Dorsolateral prefrontal cortex (tissue), 122 donors: ENCODE measurements at places on chromosomes 13 and 19.
A peak's percentile ranks its signal among the peaks of the same experiment; 100 is the strongest.

- DNase-seq, result no peak
These were observed 18.0 kb upstream of the RBM26 start for GRCh38 chr13:79423801-79424642.

- no peak for DNase-seq
These were observed 155.8 kb upstream of the UBL3 start for GRCh38 chr13:30006246-30006645.

- DNase-seq, result no peak
These were observed 604.7 kb downstream of the SLITRK6 start for GRCh38 chr13:85194482-85194881.

GRCh38 chr13:50460358-50460757 lies 383.1 kb downstream of the DLEU7 start:
- no peak for DNase-seq

DNA sequence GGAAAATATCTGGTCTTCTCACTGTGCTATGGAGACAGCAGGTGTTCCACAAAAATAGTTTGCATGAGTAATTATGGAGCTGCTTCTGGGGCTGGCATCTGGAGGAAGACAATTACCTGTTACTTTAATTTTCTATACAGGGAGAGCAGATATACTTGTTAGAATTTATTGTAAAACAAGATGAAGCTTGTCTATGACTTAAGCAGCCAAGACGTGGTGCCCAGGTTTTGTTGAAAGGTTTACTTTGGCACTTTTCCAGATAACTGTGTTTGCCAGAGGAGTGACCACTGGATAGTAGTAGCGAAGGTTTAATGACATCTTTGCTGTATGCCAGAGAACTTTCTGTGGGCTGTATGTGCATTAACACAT lies 134.5 kb upstream of the KL start:
- DNase-seq, result no peak

DNA sequence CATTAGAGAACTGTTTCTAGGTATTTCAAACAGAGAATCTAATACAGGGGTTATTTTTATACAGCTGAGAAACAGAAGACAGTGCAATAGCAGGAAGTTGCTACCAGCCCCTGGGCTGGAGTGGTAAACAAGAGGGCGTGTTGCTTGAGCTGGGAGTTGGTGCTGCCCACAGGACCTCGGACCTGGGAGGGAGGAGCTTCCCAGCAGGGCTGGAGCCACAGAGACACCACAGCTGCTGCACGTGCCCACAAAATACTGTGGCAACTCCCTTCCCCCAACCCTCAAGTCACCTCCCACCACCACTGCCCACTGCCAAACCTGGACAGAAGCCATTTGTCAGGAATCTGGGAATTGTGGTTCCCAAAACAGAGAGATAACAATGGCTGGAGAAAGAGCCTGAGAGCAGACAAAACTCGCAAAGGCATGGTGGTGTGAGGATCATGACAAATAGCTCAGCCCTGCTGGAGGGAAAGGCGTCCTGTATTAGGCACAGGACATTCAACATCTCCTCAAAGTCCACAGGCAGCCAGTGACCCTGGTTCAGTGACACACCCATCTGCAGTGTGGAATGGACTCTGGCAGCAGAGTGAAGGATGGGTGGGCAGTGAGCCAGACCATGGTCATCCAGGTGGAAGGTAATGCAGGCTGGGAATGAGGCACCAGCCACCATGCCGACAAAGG lies 57.2 kb downstream of the SPATA13 start:
- DNase-seq, result no peak

GRCh38 chr13:51843529-51843928 lies 1.4 kb downstream of the TMEM272 start:
- no peak for DNase-seq

DNA sequence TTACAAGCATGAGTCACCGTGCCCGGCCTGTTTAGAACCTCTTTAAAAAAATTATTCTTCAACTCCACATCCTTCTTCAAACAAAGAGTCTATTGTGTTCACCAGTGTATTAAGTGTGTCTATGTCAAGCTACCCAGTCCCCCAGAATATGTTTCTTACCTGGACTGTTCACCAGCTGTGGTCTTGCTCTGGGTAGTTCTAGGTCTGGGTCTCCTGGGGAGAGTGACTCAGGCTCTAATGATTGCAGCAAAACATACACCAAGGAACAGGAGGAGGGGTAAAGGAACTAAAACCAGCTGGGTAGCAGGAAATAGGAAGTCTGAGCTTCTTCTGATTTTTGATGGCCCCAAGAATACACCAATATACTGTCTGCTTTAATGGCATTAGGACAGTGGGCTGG lies at the start of gene FPR1:
FPR1 (minus strand) TSS at position 224 of the 400 bp plus-strand sequence. CDS start 4,884 bp downstream, outside the sequence.
- no peak for DNase-seq

DNA sequence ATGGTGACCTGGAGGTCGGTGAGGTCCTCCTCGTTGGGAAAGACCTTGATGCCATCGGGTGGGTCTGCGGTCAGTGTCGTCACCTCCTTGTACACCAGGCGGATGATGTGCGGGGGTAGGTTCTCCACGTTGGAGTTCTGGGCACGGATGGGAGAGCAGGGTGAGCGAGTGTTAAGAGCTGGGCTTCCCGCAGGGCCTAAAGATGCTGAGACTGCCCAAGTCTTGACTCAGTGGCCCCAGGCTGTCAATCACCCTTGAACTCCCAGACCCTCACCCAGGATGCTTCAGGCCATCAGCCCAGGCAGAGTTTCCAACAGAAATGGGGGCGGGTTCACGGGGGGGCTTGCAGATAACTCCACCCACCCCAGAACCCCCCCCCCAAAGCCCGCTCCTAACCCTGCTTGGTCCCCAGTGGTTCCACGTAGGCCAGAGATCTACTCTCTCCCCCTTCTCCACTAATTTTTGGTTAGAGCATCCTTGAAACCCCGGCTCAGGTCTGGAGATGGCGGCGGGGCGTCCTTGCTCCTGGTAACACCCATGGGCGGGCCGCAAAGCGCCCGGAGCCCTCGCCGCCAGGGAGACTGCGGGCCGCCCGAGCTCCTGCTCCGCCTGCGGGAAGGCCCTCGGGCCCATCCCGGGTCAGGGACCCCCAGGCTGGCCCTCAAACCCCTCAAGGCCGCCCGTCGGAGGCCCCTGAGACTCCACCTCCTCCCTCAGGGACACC lies 600 bp downstream of the UBE2S start:
- DNase-seq, result no peak

GRCh38 chr19:50328873-50329145 lies 368 bp downstream of the KCNC3 start:
- DNase-seq, result no peak

- DNase-seq, result no peak
These were observed 294.7 kb downstream of the MYO16 start for GRCh38 chr13:108924134-108924533.

GRCh38 chr13:21517576-21517975 lies 58.5 kb upstream of the ZDHHC20 start:
- no peak for DNase-seq

DNA sequence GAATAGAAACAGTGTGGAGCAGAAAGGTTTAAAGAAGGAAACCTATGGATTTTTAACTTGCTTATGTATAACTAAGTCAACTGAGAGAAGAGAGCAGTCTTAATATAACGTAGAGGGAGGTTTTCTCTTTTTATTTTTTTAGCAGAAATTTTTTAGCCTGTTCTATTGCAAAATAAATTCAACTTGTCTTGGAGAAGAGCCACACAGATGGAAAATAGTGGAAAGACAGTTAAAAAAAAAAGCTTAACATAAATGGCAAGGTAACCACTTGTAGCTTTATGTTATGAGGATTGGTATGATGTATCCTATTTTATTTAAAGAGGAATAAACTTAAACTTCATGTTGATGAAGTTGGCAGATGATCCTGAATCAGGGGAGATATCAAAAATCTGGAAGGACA lies 312.4 kb downstream of the SHISA2 start:
- no peak for DNase-seq

DNA sequence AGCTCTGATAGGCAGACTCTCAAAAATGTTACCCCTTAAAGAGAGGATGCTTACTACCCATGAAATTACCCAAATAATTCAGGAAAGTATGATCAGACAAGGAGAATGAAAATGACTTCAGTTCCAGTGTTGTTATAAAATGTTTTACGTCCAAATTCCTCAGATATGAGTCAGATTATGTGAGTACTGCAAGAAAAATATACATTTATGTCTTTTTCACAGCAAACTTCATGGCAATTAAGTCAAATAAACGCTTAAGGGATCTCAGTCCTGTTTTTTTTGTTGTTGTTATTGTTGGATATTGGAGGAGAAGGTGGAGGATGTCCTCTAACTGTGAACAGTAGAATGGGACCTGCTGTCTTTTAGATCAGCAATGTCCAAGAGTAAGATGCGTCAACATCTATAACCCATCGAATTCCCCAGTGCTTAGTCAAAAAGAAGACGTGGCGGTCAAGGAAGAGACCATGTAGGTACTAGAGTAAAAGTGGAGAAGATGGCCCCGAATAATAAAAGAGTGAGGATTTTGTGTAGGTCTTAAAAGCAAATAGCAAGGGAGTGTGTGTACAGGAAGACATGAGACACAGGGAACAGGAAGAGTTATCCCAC lies 215.4 kb upstream of the IRS2 start:
- DNase-seq, result no peak

DNA sequence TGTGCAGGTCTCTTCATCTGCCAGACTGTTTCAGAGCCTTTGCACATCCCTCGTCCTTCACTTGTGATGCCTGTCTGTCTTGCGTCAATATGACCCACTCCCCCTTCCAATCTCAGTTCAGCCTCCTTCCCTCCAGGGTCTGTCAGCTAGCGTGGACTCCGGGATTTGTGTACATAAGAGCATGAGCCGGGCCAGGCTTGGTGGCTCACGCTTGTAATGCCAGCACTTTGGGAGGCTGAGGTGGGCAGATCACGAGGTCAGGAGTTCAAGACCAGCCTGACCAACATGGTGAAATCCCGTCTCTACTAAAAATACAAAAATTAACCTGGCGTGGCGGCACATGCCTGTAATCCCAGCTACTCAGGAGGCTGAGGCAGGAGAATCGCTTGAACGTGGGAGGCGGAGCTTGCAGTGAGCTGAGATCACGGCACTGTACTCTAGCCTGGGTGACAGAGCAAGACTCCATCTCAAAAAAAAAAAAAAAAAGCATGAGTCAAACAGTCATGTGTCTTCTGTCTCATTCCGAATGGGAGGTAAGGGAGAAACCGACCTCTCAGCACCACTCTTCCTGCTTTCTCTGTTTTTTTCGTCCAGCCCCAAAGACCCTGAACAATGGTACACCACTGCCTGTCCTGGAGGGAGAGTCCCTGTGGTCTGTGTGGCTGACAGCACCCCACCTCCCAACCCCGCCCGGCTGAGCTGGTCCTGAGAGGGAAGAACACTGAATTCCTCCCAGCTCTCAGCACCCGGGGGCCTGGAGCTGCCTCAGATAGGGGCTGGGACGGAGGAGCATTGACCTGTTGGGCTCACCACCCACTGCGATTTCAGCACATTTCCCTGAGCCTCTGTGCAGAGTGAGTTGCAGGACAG lies 2.4 kb upstream of the SIGLEC9 start:
- no peak for DNase-seq

- no peak for DNase-seq
These were observed 12.9 kb upstream of the CCNE1 start for GRCh38 chr19:29798774-29799497.

DNA sequence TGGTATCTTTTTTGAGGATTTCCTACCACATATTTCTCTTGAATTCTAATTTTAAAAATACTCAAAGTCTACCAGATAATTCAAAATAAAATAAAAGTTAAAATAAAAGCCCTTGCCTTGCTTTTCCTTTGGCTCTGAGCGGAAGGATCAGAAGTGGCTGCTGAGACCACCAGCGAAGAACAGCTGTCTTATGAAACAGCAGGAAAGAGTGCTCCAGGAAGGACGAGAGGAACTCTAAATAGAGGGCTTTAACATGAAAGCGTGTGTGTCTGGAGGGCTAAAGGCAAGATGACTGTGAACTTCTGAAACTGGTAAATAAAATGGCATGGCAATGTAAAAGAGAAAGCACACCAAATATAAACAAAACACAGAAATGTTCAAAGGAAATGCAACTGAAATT lies 521.5 kb upstream of the SPRY2 start:
- no peak for DNase-seq

- DNase-seq, result no peak
These were observed 19.3 kb downstream of the PPP1R37 start for GRCh38 chr19:45112111-45112827.

- no peak for DNase-seq
These were observed 253.3 kb downstream of the LMO7 start for GRCh38 chr13:75889427-75889826.

DNA sequence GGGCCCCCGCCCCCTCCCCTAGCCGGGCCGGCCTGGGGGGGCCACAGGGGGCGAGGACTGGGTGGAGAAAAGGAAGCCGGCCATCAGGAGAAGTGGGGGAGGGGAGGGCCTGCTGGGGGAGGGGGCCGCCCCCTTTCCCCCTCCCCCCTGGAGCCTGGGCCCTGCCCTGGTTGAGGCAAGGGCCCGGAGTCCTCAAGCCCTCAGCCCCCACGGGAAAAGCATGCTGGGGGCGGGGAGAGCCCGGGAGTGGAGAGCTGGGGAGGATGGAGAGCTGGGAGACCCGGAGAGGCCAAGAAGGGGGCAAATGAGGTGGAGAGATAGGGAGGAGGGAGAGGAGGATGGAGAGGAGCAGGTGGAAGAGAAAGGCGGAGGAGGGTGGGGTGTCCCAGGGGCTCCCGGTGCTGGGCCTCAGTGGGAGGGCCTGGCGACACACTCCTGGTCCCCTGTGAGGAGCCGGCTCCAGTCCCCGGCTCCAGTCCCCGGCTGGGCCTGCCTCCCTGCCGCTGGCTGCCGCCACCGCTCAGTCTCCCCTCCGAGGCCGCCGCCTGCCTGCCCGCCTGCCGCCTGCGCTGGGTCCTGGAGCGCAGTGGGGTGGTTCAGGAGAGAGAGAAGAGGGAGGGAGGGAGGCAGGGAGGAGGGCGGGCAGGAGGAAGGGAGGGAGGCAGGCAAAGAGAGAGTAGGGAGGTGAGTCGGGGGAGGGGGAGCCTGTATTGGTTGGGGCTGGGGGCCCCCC lies at the start of gene GRIK5:
GRIK5 (minus strand) TSS at position 588 of the 733 bp plus-strand sequence. CDS start 4,436 bp downstream, outside the sequence.
- peak; percentile 68 for DNase-seq
